ENCODE measurements at places on chromosomes 4 and X.

DNA sequence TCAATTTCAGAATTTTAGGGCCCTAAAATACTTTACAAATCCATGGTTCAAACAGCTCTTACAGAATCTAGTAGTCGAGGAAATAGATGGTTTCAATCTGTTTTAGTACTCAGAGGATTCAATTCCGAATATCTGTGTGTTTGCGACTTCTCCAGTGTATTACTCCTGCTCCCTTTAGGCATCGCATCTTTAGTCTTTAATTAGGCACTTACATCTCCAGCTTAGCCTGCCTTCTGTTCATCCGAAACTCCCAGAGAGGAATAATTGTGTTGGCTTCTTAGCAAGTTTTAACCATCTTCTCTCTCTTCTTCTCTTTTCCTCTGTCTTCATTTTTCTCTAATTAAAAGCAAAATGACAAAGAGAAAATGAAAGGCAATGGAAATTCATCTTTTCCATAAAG is 1901.3 kb upstream of the TENM3 start:
- no peak for DNase-seq

- no peak for DNase-seq
These were observed 46.7 kb upstream of the UCP1 start for GRCh38 chr4:140615451-140615850.

DNA sequence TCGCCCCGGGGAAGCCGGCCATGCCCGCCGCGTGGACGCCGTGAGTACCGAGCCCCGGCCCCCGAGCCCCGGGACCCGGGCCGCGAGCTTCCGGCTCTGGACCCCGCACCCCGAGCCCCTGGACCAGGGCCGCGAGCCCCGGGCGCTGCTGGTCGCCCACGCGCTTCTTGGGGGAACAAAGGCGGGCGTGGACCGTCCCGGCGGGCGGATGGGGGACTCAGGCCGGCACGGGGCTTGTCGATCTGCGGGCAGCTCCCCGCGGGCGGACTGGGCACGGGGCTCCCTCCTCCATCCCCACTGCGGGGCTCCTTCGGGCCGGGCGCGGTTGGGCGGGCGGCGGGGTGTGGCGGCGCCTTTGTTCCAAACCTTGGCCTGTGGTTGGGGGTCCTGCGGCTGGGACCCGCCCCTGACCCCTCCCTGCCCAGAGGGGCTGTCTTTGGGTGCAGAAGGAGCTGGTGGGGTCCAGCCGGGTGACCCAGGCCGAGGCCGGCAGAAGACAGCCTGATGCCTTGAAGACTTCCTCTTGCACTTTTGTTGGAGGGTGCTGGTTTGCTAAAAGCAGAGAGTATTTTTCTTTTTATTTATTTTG is 25.2 kb upstream of the ADD1 start:
- DNase-seq = no peak

DNA sequence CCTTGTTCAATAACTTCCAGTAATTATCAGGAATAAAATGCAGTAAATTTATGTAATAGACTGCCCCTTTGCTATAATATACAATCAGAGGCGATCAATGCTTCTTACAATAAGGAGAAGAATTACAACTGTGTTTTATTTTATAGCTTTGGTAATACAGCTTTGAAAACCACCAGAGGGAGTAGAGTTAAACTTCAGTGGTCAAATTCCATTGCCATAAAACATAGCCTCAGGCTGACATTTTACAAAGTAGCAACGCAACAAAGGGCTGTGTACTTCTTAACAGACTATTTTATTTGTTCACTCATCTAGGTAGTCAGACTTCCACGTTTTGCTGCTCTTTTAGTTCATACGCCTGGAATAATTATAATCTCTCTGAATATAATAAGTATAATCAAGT is 58.5 kb downstream of the TEX13C start:
- DNase-seq = no peak

DNA sequence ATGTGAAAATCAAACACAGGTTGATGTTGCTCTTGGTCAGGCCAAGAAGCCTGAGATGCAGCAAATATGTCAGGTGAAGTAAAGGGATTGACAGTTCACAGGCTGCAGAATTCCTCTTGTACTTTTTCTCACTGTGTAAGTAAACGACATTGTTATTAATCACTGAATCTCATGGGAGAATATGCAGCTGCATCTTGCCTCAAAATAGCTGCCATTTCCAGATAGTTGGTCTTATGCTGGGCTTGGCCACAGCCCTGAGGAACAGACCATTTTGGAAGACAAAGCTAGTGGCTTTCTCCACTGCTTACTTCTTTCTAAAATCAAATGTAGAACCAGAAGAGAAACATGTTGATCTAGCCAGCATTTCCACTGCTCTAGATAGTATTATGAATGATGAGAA is 403.4 kb upstream of the NR3C2 start:
- no peak for DNase-seq

- DNase-seq = no peak
These were observed 136.5 kb downstream of the RBM47 start for GRCh38 chr4:40493160-40493559.

DNA sequence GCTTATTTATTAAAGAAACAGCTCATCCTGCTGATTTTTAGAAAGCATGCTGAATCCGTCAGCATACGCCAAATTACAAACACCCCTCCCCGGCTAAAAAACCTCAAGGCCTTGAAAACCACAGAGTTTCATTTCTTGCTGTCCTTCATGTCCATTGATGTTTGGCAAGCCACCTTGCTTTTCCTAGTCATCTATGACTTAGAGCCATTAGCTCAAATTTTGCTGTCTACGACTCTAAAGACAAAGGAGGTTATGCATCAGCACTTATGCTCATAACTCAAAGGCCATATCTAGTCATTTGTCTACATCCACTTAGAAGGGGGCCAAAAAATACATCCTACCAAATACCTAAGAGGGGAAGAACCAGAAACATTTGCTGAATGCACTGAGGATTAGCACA is 925.1 kb downstream of the PCDH7 start:
- DNase-seq = no peak

GRCh38 chr4:60463857-60464502 is 736.1 kb upstream of the ADGRL3 start:
- no peak for DNase-seq

- no peak for DNase-seq
These were observed 25.0 kb downstream of the AFF1 start for GRCh38 chr4:86959588-86960500.

DNA sequence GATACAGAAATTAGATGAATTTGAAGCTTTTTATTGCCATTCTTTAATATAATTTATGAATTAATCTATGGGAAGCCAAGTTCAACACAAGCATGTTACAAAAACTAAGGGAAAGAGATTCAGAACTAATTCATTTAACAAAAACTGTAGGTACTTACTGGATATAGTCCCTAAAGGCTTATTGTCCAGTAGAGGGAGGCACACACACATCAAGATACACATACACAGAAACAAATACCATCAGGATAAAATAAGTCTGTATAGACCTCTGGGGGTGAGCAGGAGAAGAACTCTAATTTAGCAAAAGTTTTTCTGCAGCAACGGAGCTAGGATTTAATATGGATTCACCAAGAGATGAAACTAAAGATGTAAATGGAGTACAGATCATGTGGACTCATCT is 83.0 kb upstream of the IL13RA1 start:
- no peak for DNase-seq

GRCh38 chrX:24117258-24117657 is 32.3 kb upstream of the ZFX start:
- no peak for DNase-seq

- DNase-seq = no peak
These were observed 47.3 kb upstream of the NFKB1 start for GRCh38 chr4:102453827-102454226.

DNA sequence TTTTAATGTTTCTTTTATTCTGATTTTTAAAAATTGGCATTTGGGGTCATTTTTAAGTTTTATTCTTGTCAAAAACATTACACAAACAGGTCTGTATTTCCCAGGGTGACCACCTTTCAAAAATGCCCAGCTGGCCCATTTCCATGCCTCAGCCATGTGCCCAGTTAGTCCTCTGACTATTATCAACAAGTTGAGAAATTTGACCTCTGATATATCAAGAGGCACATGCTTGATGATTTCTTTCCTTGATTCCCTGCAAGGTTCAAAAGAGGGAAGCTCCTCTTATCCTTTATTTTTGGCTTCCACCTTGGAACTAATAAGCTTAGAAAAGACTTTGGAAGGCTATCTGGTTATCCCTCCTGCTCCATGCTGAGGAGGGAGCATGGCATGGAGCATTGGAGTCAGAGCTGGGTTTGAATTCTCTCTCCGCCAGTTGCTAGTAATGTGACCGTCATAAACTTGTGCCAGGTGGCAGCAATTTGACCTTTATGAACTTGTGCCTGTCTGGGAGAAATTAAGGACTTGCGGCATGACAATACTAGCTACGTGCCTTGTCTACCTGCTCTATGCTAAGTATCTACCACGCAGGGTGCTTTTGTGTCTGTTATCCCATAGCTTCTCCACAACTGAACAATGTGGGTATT is 122.4 kb upstream of the SLC4A4 start:
- no peak for DNase-seq

DNA sequence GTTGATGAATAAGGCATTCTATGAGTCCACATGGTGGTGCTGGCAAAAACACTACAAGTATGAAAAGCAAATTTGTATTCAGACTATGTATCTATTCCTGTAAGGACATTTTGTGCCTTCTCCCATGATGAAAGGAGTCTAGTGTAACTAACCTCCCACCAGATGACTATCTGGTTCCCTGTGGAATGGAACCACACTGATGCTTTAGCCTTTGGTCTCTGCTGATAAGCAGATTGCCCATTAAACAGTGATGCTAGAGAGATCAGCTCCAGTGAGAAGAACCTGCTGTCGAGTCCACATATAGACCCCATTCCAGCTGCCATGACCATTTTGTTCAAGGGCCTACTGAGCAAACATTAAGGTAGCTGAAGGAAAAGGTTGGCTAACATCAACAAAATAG is 10.5 kb upstream of the THOC2 start:
- DNase-seq = no peak
